ENCODE measurements at places on chromosomes 7 and 10.

DNA sequence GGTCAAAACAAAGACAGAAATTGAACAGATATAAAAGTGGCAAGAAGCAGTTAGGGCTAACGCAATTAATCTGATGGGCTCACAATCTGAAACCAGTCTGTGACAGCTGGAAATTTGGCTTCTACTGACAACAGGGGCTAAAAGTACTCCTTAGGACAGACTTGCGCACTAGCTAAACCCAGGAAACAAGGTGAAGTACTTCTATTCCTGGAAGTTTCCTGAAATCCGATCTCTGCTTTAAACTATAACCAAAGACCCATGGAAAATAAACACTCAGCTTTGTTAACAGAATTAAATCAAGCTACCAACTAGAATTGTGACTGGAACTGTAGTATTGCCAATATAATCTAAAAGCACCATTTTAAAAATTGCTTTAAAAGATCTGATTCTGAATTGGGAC is 520.2 kb upstream of the ZWINT start:
- DNase-seq, result no peak

DNA sequence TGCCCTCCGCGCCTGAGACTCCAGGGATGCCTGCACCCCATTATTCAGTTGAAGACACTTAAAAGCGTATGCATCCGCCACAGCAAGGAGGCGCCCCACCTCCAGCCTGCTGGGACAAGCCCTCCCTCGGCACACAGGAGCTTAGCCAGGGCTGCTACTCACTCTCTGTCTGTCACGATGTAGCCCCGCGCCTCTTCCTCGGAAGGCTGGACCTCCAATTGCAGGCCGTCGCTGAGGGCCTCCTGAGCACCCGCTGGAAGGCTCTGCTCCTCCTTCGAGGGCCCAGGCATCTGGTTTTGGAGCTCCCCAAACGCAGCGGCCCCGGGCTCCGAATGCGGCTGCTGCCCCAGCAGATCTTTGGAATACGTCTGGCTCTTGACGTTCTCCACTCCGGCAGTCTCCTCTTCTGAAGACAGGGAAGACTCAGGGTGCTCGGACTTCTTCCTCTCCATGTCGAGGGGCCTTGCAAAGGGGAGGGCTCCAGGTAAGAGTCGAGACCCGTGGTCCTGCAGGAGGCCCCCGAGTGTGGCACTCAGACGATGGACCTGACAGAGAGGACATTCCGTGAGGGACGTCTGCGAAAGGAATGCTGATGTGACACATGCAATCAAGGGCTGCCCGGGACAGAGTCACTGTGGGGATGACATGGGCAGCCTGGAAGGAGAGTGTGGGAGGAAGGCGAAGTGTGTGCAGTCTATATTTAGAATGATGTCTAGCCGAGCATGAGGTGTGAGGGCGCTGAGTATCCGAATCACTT is 453.9 kb downstream of the PTPRN2 start:
- DNase-seq, result no peak

GRCh38 chr7:25025218-25025671 is 45.3 kb upstream of the OSBPL3 start:
- DNase-seq, result no peak

DNA sequence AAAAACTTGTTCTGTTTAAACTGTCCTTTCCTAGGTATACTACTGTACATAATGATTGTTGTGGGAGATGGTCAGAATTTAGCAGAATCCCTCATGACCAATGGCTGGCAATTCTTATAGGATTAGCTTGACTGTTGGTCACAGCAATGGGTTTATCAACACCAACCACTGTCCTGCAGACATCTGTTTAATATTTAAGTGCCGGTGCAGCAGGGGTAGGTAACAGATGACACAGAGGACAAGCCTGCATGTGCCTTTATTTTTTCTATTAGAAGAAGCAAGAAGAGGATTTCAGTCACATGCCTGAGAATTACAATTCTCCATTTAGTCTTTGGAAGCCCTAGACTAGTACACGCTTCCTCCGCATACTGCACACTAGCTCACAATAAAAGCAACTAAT is 48.4 kb downstream of the CCDC6 start:
- DNase-seq, result no peak

- no peak for DNase-seq
Measured at GRCh38 chr7:106504645-106505044, 156.3 kb downstream of the CCDC71L start.

- DNase-seq, result no peak
Measured at GRCh38 chr7:134473861-134474291, 15.0 kb upstream of the AKR1B1 start.

DNA sequence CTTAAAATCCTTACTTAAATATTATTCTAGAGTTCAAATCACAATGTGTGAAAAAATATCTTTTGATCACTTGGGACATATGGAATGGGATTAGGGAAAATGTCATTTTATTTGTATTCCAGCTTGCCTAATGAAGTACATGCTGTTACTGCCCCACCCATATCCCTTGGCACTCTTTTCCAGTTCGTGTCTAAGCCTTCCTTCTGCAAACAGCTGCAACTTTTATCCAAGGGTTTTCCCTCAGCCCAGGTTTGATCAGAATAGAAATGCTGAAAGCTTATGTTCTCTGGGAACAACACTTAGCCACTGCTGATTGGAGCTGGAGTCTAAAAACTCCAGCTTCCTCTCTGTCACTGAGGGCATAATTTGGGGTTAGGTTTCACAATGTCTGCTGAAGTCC is 214.1 kb upstream of the FAM3C start:
- no peak for DNase-seq

Measured in kidney (tissue), 22 donors.